CD4-positive, alpha-beta T cell (primary cell): ENCODE measurements at places on chromosomes 1 and 21.

GRCh38 chr1:95021119-95021518, 51.6 kb downstream of the ALG14 start:
- no peak for DNase-seq

DNA sequence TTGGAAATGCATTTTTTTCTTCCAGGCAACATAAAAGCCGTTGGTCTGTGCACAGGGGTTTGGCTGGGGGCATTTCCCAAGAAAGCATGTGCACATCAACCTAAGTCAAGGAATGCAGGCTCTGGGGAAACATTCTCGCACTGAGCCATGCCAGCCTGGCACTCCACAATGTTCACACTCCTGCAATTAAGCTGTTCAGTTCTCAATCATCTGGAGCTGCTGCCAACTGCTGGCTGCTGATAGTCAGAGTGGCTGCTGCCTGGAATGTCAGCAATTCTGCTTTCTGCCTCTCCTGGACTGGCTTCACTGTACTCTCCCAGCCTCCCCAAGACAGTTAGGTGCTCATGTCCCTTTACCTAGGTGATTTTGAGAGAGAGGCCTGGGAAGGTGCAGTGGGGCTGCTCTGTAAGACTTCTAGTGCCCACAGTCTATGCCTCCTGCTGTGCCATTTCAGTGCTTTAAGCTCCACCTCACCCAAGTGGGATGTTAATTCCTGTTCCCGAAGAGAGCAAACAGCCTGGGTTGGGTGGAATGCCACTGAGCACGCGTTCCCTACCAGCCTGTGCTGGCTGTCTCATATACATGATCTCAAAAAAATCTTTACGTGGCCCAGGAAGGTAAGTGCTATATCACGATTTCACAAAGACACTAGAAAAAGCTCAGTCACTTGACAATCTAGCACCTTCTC, 131.7 kb downstream of the BRINP2 start:
- no peak for DNase-seq

DNA sequence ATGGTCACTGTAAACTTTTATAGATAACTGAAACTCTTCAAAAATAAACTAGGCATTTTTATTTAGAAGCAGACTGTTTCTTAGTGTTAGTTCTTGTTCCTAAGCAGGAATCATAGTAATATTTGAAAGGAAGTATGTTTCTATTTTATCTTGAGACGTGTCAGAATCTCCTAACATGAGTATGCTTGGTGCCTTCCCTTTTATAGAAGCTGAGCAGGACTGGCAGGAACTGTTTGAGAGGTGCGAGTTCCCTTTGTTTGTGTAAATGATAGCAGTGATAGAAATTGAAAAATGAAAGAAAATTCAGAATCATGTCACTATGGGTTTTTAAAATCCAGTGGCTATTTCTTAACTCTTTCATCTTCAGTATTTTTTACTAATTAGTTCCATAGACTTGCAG, 56.9 kb downstream of the LRRC8D start:
- DNase-seq = no peak

DNA sequence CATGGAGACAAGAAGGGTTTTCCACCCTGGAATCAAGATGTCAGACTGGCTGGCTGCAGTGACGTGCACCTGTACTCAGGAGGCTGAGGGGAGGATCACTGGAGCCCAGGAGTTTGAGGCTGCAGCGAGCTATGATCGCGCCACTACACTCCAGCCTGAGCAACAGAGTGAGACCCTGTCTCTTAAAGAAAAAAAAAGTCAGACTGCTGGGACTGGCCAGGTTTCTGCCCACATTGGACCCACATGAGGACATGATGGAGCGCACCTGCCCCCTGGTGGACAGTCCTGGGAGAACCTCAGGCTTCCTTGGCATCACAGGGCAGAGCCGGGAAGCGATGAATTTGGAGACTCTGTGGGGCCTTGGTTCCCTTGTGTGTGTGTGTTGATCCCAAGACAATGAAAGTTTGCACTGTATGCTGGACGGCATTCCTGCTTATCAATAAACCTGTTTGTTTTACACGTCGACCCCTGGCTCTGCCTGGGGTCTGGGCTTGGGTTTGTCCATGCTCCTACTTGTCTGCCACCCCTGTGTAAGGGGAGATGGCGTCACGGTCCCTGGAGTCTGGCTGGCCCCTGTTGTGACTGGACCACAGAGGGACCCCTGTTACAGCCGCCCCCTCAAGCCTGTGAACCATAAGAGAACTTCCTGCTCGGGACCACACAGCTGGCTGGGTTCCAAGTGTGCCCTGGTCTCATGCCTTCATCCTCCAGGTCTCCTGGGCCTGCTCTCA, 20.9 kb upstream of the VPS13D start:
- peak; percentile 93 for DNase-seq

- no peak for DNase-seq
Measured at GRCh38 chr1:87549738-87550137, 221.1 kb downstream of the LMO4 start.

- DNase-seq = no peak
Measured at GRCh38 chr1:208151728-208152598, 92.2 kb downstream of the PLXNA2 start.

GRCh38 chr1:15810073-15810472, 2.6 kb upstream of the UQCRHL start:
- DNase-seq = no peak

DNA sequence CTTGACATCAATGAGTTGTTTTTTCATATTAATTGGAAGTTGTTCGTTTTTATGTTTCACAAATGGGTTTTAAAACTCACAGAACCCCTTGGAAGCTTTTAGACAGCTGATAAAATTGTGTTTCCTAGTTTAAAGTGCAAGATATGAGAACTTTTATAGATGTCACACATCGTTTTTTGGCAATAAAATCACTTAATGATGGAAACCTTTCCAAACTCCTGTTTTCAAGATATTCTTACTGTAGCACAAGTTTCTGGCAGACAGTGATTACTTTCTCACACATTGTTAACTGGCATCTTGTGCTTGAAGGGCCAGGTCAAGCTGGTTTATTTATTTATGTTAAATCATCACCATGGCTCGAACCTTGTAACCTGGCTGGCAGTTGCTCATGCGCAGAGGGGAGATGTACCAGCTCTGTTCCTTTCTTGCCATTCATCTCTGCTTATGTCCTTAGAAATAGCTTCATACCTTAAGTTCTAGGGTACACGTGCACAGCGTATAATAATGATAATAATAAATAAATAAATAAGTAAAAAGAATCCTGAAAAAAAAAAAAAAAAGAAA, 10.2 kb upstream of the RCAN1 start:
- DNase-seq = no peak

GRCh38 chr1:115190540-115191170, 101.4 kb upstream of the TSPAN2 start:
- DNase-seq = no peak

DNA sequence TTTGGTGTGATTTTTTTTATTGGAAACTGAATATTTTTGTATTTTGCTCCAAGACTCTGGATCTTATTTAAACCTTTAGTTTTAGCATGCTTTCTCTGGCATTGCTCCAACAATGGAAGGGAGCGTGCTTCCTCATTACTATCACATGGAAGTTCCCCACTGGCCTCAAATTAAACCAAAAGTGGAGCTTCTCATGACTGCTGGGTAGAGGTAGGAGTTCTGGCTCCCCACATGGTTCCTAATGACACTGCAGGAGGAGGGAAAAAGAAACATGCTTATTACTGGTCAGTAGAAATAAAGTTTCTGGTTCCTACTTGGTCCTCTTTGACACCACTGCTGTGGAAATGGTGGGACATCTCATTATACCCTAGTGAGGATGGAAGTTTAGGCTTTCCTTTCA, 310.5 kb downstream of the PTGER3 start:
- no peak for DNase-seq

DNA sequence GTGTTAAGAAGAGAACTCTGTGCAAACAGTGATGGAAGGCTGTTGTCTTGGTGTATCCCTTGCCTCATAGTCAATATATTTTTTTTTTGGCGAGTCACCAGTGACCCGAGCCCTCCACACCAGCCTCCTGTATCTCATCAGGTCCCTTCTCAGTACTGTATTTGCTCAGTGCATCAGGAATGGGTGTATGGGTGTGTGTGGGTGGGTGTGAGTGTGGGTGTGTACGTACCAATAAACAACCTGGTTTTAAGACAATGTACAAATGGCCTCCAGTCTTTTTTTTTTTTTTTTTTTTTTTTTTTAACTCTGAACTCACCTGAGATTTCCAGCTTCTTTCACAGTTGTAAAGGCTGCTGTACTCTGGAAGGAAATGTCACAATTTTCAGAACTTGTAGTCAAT, 7.3 kb downstream of the MYOG start:
- DNase-seq = no peak

DNA sequence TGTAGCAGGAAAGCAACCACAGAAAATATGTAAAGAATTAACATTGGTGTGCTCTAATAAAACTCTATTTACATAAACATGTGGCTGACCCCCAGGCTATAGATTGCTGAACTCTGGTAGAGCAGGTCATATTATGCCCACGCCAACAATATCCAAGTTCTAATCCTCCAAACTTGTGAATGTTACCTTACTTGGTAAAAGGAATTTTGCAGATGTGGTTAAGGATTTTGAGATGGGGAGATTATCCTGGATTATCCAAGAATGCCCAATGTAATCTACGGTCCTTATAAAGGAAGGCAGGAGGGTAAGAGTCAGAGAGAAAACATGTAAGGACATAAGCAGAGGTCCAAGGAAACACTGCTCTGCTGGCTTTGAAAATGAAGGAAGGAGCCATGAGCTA, 201.0 kb downstream of the USH2A start:
- DNase-seq = no peak

DNA sequence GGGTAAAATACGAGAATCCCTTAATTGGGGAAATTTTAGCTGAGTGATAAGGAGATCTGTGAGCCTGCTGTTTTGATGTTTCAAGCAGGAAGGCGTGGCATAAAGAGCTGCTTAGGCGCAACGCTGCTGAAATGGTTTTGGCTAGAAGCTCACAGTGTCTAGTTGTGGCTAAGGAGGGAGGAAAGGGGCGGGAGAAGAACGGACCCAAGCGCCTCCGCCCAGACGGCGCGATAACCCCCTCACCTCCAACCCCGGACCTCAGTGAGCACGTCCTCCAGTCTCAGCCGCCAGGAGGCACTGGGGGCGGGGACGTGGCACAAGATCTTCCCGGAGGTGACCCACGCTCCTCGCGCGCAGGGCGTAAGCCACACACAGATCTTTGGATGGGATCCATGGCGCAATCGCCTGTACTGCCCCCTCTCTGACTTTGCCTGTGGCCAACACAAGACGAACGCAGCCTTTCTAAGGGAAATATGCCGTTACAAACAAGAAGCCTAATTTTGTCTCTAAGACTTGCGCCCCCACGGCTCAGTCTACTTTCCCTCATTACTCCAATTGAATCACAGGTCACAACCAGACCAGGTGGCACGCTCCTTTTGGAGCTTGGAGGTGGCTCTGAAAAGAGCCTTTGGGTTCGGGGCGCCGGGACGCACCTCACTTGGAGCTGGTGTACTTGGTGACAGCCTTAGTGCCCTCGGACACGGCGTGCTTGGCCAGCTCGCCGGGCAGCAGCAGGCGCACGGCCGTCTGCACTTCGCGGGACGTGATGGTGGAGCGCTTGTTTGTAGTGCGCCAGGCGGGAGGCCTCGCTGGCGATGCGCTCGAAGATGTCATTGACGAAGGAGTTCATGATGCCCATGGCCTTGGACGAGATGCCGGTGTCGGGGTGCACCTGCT, 23.4 kb upstream of the RNF187 start:
- DNase-seq = peak; percentile 34

DNA sequence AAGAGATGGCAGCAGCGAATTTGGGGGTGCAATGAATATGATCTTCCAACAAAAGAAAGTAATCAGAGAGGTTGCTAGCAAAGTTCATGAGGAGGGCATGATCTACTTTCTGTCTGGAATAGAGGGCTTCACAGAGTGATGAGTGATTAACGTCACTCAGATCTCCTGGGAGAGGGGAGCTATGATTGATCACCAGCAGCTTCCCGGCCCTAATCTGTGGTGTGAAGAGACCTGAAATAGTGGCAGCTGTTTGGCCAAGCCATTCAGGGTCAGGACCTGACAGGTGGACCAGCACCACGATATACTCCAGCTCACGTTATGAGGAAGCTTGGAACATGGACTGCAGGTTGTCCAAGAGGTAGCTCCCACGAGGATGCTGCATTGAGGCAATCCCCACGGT, 19.9 kb upstream of the TMEM183A start:
- no peak for DNase-seq

DNA sequence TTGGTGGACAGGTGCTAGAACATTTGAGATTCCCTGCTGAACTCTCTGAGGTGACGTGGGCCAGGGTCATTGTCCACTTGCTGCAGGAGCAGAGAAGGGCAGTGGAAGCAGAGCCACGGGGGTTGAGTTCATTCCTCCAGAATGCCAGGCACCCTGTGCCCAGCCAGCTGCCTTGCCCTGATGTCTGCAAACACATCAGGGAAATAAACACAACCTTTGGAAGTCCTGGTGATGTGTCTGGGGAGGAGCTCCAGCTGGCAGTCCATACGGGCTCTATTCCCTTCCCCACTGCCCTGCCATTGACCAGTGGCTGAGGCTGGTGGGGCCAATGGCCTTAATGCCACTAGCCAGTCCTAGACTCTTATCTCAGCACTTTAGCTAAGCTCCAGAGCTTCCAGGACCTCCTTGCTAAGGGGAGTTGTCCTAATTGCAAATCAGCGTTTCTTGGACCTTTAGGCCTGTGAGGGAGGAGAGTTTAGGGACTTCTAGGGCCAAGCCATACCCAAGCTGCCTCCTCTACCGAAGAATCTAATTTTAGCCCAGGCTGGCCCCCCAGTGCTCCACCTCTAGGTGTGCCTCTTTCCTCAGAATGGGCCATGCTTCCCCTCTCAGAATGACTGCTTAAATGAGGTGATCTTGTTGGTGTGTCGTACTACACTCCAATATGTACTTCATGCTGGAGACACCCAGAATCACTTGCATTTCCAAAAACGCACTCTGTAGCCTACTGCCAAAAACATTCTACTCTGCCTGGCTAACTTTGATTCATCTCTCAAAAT, 25.9 kb upstream of the MFSD2A start:
- DNase-seq = no peak

GRCh38 chr1:9731561-9731960, 80.0 kb downstream of the PIK3CD start:
- no peak for DNase-seq

DNA sequence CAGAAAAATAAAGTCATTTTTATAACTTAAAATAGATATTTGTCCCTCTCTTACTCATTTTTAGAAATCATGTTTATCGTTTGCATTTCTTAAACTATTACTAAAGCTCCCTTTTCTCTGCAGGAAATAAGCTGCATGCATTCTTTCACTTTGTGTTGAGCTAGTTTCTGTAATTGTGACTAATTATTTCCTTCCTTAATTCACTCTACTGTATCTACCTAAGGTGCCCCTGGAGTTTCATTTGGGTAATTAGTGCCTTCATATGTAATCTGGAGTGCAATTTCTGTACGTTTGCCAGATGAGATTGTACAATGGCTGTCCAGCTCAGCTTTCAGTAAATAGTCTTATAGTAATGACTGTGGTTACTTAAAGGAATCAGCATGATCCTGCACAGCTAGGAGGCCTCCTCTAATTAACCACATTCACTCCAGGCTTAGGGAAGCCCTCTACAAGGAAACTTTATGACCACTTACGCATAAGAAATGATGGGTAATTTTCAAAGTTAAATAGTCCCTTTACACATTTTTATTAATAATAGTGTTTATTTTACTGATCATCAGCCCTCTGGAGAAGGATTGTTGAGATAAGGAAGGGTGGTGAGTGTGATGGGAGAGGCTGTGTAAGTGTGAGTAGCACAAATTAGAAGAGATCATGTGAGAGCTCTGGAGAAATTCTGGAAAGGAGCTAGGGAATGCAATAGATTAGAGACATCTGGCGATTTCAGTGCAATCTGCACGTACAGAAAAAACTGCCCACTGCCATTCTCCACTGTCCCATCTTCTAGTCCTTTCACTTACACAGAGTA, 86.8 kb downstream of the LRRC8C start:
- DNase-seq = no peak
